ENCODE measurements at places on chromosomes 4 and X.

GRCh38 chr4:113534711-113535110 lies 226.8 kb downstream of the CAMK2D start:
- no peak for DNase-seq

DNA sequence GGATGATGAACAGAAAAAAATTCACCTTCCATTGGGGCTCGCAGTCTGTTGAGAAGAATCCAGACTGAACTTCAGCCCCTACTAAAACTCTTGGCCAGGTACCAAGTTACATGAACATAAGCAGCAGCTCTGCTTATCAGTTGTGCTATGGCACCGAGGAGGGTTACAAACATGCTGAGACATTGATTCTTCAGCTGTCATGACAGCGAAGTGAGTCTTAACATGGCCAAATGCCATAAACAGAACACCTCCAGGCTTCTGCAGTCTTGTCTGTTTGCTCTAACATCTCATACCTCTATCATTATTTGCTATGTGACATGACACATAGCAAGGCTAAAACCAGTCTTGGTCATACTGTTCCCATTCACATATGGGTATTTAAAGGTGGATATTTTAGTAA lies 521.5 kb downstream of the GRID2 start:
- no peak for DNase-seq

GRCh38 chr4:185966549-185966948 lies 102.4 kb upstream of the TLR3 start:
- DNase-seq = no peak

GRCh38 chr4:38210396-38211114 lies 250.4 kb downstream of the PTTG2 start:
- DNase-seq = no peak

DNA sequence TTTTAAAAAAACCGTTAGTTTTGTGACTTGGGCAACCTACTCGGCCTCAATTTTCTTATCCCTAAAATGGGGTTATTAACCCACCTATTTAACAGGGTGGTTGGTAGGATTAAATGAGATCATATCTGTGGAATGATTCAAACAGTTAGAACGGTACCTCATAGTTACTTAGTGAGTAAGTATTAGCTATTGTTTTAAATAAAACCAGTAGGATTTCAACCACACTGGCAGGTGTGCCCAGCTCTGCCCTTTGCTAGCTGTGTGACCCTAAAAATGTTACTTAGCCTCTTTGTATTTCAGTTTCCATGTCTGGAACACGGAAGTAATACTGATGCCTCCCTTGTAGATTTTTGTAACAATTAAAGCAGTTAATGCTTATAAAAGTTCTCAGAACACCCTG lies 225.8 kb upstream of the SPRY1 start:
- no peak for DNase-seq

DNA sequence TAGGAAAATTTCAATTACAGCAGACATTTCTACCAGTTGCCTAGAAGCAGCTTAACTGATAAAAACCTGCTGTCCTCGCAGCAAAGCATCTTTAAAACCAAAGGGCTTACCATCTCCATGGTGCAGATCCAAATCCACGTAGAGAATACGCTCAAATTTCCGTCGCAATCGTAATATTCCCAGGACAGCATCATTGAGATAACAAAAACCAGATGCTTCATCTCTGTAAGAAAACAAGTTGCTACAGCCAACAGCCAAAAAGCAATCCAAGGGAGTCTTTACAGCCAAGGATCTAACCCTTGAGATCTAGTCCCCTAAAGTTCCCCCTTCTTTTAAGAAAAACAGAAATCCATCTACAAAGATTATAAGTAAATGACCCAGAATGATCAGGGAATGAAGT lies 77.6 kb downstream of the HDAC8 start:
- no peak for DNase-seq

DNA sequence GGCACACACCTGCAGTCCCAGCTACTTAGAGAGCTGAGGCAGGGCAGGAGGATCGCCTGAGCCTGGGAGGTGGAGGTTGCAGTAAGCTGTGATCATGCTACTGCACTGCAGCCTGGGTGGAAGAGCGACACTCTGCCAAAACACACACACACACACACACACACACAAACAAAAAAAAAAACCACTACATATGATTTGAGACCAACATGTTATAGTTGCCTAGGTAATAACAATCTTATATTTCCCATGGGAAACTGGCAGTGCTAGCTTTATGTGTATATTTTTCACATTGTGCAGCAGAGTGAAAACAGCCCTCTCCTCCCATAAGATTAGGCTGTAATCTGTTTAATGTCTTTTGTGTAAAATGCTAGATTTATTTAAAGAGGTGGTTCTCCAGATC lies 3.1 kb upstream of the FAM241A start:
- DNase-seq = no peak

DNA sequence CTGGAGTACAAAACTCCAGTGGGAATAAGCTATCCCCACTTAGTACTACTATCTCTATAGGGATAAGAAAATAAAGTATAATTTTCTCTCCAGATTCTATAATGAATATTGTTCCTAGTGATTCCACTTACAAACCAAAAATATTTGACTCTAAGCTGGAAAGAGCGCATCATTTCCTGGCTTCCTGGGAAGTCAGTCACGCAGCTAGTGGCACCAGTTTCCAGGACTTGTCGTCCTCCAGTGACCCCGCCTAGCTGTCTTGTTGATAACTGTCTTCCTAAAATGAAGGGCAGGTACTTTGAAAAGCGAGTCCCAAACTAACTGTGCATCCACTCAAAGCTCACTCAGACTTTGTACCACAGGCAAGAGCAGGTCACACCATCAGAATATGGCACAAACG lies 39.3 kb downstream of the LNX1 start:
- no peak for DNase-seq

DNA sequence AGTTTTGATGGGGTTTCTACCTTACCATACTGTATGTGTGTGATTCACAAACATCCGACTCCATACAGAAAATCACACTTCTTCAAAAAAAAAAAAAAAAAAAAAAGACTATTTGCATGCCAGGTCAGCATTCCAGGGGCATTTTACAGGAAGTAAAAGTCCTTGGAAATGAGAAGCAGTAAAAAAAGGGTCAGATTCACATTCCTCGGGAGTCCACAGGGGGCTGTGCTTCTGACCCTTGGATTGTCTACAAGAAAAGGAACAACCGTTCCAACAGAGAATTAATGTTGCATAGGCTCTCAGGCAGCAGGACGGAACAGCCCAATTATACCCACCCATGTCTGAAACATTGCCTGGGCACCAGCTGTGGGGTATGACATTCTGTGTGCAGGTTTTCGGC lies 290.3 kb downstream of the LDB2 start:
- DNase-seq = no peak

DNA sequence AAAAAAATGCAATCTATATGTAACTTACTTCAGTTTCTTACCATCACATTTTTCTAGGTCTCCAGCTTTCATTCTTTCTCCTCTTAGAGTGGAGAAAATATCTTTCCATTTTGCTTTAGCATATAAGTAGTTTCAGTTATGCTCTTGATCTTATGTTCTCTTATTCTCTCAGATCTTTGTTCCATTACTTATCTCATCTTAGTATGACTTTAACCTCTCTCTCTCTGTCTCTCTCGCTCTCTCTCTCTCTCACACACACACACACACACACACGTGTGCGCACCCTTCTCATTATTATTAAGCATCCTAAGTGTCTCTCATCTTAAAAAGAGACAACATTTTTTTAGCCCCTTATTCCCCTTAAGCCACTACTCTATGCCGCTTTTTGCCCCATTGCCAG lies 92.8 kb downstream of the FAAH2 start:
- no peak for DNase-seq

DNA sequence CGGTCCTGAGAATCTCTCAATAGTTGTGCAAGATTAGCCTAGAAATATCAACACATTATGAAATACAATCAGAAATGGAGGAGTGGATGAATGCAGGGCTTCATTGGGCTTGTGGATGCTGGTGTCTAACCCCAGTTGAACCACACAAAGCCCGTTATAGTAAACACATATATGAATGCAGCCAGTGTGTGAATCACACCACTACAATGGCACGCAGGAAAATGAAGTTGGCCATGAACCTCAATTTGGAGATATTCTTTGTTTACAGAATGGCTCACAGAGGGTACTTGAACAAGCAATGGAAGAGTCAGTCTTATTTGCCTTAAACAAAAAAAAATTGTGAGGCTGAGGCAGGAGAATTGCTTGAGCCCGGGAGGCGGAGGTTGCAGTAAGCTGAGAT lies 57.8 kb downstream of the SOD3 start:
- no peak for DNase-seq

GRCh38 chrX:42025861-42026260 lies 102.5 kb upstream of the CASK start:
- no peak for DNase-seq

- no peak for DNase-seq
Measured at GRCh38 chr4:114673306-114673705, 74.7 kb downstream of the UGT8 start.

DNA sequence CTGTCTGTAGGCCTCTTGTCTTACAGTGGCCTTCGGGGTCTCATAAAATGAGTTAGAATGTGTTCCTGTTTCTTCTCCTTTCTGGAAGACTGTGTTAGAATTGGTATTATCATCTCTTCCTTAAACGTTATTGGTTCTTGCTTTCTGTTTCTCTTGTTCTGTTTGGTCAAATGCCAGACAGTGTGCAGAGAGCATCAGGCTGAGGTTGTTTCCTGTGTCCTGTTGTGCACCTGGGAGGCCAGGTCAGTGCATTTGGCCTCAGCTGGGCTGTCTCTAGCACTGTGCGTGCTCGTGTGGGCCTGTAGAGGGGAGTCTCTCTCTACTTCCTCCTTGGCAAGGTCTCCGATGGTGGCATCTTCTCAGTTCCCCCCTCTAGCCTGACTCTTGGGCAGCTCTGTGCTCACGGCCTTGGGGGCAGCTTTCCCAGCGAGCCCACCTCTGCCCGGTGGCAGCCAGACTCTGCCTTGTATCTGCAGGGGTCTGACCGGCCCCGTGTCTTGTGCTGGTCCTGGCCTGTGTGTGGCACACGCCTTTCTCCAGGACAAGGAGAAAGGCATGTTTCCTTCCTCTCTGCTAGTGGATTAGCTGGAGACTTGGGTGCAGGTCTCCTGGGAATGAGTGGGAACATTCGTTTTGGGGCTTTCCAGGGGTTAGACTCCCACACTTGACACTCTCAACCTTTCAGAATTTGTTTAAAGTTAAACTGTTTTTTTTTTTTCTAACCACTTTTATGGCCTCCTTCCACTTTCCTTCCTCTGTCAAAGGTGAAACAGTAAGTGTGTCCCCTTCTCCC lies 62.3 kb downstream of the FAM193A start:
- peak; percentile 51 for DNase-seq

- DNase-seq = no peak
Measured at GRCh38 chrX:152822383-152823086, 8.0 kb downstream of the CETN2 start.

- DNase-seq = no peak
Measured at GRCh38 chr4:8740666-8741395, 130.8 kb downstream of the HMX1 start.

- no peak for DNase-seq
Measured at GRCh38 chr4:8281519-8282133, 12.1 kb downstream of the HTRA3 start.

GRCh38 chr4:42350611-42351182 lies 46.6 kb upstream of the SHISA3 start:
- no peak for DNase-seq

- DNase-seq = no peak
Measured at GRCh38 chr4:148716431-148717052, 274.3 kb upstream of the NR3C2 start.

- no peak for DNase-seq
Measured at GRCh38 chr4:123976285-123976684, 579.7 kb downstream of the SPRY1 start.

- no peak for DNase-seq
Measured at GRCh38 chrX:23939203-23939602, 31.4 kb downstream of the CXorf58 start.

DNA sequence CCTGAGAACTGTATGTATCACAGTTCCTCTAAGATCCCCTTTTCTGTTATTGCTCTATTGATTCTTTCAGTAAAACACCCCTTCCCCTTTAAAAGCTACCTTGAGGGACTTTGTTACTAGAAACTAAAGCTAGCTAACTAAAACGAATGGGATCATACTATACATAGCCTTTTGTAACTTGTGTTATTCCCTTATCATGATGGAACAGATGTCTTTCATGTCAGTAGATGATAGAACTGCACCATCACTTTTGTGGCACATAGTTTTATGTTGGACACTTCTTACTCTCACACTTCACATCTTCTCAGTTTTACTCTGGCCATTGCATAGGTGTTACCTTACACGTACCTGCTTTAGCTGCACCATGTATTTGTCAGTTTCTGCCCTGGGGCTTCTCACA lies 46.6 kb upstream of the PGRMC2 start:
- no peak for DNase-seq

DNA sequence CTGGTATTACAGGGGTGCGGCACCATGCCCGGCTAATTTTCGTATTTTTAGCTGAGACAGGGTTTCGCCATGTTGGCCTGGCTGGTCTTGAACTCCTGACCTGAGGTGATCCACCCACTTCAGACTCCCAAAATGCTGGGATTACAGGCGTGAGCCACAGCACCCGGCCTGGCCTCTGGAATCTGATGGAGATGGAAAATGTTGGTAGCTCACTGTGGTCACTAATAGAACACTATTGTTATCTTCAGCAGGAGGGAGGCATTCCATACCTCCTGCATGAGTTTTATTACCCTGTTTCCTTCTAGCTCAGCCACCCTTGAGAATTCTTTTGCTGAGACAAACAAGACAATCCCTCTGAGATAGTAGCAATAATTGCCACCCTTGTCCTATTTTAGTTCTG lies 105.0 kb downstream of the SHROOM3 start:
- no peak for DNase-seq

GRCh38 chrX:16797841-16798240 lies 11.6 kb downstream of the TXLNG start:
- no peak for DNase-seq

GRCh38 chr4:28287831-28288233 lies 1427.2 kb downstream of the STIM2 start:
- no peak for DNase-seq

DNA sequence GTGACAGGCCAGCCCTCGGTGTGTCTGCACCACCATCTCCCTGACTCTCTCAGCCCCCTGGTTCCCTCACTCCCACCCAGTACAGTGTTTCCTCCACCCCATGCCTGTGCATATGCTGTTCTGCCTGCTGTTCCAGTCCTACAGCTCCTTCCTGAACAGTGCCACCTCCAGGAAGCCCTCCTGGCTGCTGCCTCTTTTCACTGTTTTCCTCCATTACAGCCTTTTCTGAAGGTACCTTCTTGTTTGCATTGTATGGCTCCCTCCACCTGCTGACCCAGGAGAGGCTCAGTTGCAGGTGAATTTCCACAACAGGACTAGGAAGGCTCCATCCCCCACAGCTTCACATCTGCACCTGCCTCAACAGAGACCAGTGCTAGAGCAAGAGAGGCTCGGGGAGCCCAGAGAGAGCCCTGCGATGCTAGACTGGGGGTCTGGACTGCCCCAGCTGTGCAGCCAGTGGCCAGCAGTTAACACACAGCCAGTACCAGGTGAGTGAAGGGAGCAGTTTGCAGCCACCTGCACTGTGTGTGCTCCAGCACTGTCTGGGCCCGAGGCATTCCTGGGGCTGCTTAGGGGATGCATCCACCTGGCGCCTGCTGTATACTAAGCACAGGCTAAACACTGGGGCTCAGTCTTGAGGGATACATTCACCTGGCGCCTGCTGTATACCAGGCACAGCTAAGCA lies 92.0 kb downstream of the ADRA2C start:
- DNase-seq = no peak

All from GM06990 (cell line).